ENCODE measurements at places on chromosomes 1 and 21. TPM values are rescaled to one million over a fixed set of nuclear protein-coding genes. Genes with fewer than 3 reads are reported as not detected.

The OPTC gene
- total RNA-seq: not detected

- H3K27ac ChIP-seq: peak overlapping the region; percentile 66
- H3K4me1 ChIP-seq: peaks cover 45% of the 10 kb centered on the region
- H3K36me3 ChIP-seq: no peaks in the 10 kb centered on the region
- no peaks in the 10 kb centered on the region for H3K27me3 ChIP-seq
- no peak for DNase-seq
Measured at GRCh38 chr1:27589841-27590426, 14.0 kb downstream of the AHDC1 start.

The OR2T11 gene
- not detected for total RNA-seq

DNA sequence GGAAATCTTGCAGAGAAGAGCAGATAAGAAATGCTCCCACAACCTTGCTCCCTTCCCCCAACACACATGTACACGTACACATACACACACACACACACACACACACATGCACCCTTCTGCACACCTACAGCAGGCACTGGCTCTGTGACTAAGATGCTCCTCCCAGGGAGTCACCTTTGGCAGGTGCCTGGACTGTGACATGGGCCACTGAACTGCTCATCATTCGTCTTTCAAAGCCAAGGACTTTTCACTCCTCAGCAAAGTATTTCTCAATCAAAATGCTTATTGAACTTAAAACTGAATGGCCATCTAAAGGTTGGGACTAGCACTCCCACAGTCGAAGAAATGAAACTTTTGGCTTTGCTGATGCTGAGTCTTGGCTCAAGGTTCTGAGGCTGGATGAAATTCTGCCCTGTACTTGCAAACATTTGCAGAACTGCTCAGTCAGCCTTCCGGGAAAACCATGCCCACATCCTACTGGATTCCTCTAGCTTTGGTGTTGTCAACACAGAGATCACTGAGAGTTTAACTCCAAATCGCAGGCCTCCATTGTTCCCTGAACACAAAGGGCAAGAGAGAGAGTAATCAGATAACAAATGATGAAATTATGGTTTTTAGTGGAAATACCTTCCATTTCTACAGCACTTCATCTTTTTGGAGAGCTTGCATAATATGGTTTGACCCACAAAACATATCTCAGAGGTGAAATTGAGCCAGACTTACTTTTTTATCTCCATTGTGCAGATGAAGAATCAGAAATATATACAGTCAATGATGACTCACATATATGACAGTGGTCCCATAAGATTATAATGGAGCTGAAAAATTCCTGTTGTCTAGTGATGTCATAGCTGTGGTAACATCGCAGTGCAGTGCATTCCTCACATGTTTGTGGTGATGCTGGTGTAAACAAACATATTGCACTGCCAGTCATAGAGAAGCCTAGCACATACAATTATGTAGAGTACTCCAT is 72.4 kb upstream of the BCAR3 start:
- H3K27me3 ChIP-seq: no peaks in the 10 kb centered on the region
- no peak overlapping the region for H3K4me3 ChIP-seq
- H3K4me1 ChIP-seq: peaks cover 60% of the 10 kb centered on the region
- no peak for DNase-seq
- no peaks in the 10 kb centered on the region for H3K36me3 ChIP-seq

- H3K4me3 ChIP-seq: no peak overlapping the region
- H3K36me3 ChIP-seq: no peaks in the 10 kb centered on the region
- H3K4me1 ChIP-seq: no peaks in the 10 kb centered on the region
- H3K27me3 ChIP-seq: no peaks in the 10 kb centered on the region
- no peak for DNase-seq
Measured at GRCh38 chr1:176136891-176137290, 70.2 kb downstream of the COP1 start.

The TINAGL1 gene
- total RNA-seq: 154 TPM

DNA sequence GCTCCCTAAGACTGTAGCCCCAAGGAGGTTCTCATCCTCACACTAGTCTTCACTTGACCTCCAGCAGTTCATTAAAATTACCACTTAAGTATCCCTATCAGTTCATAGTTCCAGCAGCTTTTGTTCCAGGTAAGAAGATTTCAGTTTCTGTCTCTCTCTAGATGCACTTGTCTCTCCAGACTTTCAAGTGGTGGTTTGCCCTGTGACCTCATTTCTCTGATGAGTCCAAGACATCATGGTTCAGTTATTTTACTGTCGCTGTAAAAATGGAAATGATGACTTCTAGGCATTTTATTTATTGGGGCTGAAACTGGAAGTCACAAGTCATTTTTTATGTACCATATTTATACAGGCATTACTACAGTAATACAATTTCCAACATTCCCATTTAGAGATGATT is 17.9 kb upstream of the RGS18 start:
- H3K36me3 ChIP-seq: no peaks in the 10 kb centered on the region
- H3K4me3 ChIP-seq: no peak overlapping the region
- no peak overlapping the region for H3K27ac ChIP-seq
- DNase-seq: no peak

The CLEC20A gene
- not detected for total RNA-seq

The LCA5L gene
- 1.8 TPM for total RNA-seq

DNA sequence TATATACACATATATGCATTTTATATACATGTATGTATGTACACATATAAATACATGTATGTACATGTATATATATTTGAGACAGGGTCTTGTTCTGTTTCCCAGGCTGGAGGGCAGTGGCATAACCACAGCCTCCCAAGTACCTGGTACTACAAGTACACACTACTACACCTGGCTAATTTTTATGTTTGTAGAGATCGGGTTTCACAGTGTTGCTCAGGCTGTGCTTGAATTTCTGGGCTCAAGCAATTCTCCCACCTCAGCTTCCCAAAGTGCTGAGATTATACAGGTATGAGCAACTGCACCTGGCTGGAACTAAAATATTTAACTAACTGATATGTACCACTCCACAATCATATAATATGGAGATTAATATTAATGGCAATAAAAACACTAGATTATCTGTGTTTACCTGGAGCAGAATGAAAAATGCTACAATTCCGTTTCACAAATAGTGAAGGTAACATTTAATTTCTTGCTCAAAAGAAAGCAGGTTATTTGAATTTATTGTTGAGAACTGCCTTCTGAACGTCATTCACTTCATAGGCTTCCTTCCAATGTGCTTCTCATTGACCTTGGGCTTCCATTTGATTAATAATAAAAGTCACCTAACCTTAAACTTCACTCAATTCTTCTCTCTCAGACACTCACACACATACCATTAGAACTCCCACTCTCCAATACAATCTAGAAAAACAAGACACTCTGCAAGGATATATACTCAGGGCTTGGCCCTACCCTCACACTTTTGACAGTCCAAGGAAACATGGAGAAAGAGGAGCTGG is 57.0 kb downstream of the PTGER3 start:
- no peaks in the 10 kb centered on the region for H3K4me1 ChIP-seq
- no peak overlapping the region for H3K27ac ChIP-seq
- H3K27me3 ChIP-seq: no peaks in the 10 kb centered on the region
- DNase-seq: no peak
- no peak overlapping the region for H3K4me3 ChIP-seq

The CD34 gene
- 50.7 TPM for total RNA-seq

DNA sequence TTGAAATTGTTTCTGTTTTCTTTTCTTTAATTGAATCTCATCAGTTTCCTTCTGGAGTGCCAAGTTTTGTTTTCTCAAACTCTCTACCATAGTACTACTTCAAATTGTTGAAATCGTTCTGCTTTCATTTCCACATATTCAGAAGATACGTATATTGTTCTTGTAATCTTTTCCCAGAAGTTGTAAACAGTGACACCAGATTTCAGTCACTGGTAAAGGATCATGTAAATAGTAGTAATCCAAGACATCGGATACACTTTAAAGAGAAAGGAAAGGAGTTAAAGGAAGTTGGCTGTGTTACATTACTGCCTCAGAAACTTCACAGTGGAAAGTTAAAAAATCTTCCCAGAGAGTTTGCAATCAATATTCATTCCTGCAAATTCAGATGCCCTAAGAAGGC is 67.5 kb downstream of the RGL1 start:
- no peaks in the 10 kb centered on the region for H3K36me3 ChIP-seq
- H3K27me3 ChIP-seq: no peaks in the 10 kb centered on the region
- peaks cover 57% of the 10 kb centered on the region for H3K4me1 ChIP-seq
- DNase-seq: no peak
- H3K27ac ChIP-seq: peak overlapping the region; percentile 27
- peak overlapping the region; percentile 1 for H3K4me3 ChIP-seq

DNA sequence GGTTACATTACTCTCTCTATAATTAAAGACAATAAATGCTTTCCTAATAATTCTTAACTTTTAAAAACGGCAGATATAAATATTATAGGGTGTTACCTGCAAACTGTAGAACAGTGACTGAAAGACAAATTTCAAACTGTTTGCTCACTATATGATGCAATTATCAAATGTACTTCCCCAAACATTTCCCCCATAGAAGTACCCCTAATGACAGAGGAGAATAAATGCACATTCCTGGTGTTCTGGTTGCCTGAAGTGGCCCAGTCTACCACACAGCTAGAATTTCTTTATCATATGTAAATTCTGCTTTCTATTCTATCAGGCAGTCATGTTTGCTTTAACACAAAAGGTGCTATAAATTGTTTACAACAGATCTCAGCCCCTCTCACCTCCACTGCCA is 70.4 kb downstream of the VAV3 start:
- H3K27ac ChIP-seq: no peak overlapping the region
- H3K4me1 ChIP-seq: no peaks in the 10 kb centered on the region
- no peak overlapping the region for H3K4me3 ChIP-seq
- no peaks in the 10 kb centered on the region for H3K36me3 ChIP-seq
- no peak for DNase-seq

DNA sequence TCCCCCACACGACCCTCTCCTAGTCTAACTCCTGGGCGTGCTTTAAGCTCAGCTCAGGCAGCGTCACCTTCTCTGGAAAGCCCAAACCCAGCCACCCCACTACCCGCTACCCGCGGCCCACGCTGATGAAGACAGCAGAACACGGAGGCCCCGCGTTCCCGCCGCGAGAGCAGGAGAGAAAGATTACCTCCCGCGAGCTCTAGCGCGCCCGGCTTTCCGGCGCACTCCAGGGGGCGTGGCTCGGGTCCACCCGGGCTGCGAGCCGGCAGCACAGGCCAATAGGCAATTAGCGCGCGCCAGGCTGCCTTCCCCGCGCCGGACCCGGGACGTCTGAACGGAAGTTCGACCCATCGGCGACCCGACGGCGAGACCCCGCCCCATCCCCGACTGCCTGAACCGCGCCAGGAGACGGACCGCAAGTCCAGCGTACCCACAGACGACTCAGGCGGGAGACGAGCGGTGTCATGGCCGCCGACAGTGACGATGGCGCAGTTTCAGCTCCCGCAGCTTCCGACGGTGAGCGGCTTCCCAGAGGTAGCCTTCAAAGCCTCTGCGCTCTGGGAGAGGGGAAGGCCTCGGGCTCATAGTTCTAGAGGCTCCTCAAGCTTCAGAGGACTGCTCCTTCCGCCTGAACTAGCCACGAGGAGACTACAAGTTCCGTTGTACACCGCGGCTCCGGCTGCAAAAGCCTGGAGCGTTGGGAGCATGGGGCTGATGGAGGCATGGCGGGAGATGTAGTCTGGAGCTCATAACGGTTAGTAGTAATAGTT is at the start of the genes MUTYH and TOE1:
Gene MUTYH (minus strand): TSS at position 652 of the 770 bp plus-strand sequence. CDS start 5,935 bp downstream, outside the sequence.
Gene TOE1 (plus strand): TSS at position 382 of the 770 bp plus-strand sequence. CDS start 83 bp downstream, at position 465.
- DNase-seq: peak; percentile 97
- H3K27me3 ChIP-seq: no peaks in the 10 kb centered on the region
- peak within 1 kb of the TSS; percentile 98 for H3K27ac ChIP-seq

GRCh38 chr1:156772728-156773497 is 5.6 kb downstream of the PRCC start:
- no peak for DNase-seq
- peaks cover 18% of the 10 kb centered on the region for H3K36me3 ChIP-seq
- no peak overlapping the region for H3K4me3 ChIP-seq
- no peak overlapping the region for H3K27ac ChIP-seq

DNA sequence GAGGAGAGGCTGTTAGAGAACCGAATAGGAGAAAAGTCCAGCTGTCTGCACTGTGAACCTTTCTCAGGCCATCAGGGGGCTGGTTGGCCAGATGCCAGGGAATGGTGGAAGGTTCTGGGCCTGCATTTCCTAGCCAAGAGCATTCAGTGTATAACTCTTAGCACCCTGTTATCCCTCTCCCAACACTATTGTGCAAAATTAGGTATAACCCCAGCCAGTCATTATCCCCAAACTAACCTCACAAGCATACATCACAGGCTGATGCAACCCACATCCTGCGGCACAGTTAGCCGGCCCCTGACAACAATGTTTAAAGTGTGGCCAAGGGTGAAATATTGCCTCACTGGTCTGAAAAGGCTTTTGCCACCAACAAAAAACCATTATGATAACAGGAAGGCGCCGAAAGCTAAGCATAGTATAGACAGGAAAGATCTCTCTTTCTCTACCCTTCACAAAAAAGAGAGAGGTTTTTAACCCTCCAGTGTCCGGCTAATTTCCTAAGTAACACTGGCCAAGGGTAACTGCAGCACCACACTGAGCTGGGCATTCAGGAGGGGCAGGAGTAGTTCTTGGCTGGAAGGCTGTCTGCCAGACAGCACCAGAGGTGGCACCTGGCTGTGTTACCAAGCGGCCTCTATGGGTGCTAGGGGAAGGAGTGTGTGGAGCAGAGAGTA is 77.3 kb upstream of the BCAR3 start:
- no peak overlapping the region for H3K4me3 ChIP-seq
- H3K36me3 ChIP-seq: no peaks in the 10 kb centered on the region
- DNase-seq: no peak
- H3K4me1 ChIP-seq: peaks cover 30% of the 10 kb centered on the region
- peak overlapping the region; percentile 66 for H3K27ac ChIP-seq

GRCh38 chr1:28173151-28173979 is 3.1 kb downstream of the PTAFR start:
- peaks cover 32% of the 10 kb centered on the region for H3K4me1 ChIP-seq
- DNase-seq: no peak
- H3K27ac ChIP-seq: peak overlapping the region; percentile 80
- no peaks in the 10 kb centered on the region for H3K36me3 ChIP-seq

- no peaks in the 10 kb centered on the region for H3K27me3 ChIP-seq
- H3K4me3 ChIP-seq: no peak overlapping the region
Measured at GRCh38 chr1:9425859-9426258, 113.4 kb upstream of the SLC25A33 start.

DNA sequence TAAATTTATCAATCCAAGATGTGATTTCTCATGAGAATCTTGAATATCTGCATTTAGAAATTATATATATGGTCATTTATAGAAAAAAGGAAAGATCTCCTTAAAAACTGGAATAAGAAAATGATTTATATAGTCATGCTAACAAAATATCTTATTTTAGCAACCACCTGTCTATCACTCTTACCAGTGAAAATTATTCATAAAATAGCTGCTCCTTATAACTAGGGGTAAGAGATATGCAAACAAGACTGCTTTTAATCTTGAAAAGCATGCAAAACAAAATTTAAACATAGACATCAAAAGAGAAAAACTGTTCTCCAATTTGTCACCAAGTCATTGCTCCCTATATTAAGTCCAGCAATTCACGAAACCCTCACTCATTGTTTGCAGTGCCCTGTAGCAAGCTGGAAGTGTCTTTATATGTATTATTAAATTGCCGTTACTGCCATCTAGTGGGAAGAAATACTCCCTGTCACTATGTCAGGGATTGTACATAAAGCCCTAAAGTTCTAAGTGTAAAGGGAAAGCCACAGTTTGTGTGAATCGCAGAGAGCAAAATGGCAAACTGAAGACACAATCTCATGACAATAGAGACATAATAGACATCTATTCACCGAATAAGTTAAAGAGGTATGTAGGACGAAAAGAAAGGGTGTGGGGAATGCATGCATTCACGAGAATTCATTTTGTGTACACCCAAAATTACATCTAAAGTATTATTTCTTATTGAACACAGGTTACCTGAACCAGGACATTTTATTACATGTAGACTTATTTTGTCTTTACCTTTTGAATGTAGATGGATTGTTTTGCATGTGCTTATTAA is 600.5 kb downstream of the USP25 start:
- H3K27me3 ChIP-seq: no peaks in the 10 kb centered on the region
- no peak for DNase-seq
- no peaks in the 10 kb centered on the region for H3K36me3 ChIP-seq
- no peak overlapping the region for H3K27ac ChIP-seq
